ENCODE measurements at places on chromosomes 6 and 20.

- no peak for DNase-seq
These were observed 9.1 kb downstream of the C6orf52 start for GRCh38 chr6:10685092-10685915.

DNA sequence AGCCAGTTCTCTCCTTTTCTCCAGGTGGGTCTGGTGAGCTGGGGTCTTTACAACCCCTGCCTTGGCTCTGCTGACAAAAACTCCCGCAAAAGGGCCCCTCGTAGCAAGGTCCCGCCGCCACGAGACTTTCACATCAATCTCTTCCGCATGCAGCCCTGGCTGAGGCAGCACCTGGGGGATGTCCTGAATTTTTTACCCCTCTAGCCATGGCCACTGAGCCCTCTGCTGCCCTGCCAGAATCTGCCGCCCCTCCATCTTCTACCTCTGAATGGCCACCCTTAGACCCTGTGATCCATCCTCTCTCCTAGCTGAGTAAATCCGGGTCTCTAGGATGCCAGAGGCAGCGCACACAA, 765 bp upstream of the CFB start:
- DNase-seq = no peak

DNA sequence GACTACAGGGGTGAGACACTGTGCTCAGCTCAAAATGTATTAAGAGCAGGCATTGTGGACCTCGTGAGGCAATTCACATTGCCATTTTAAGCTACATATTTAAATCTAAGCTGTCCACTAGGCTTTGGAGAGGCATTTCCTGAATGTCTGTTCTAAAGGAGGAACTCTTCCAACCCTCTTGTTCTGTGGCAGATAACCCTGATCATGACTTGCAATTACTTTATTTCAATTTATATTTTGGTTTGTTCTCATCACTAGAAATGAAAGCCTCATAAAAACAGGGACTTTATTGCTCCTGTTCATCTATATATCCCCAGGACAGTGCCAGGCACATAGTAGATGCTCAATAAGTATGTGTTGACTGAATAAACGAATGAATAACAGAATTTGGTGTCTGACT, 84.0 kb upstream of the SALL4 start:
- no peak for DNase-seq

- DNase-seq = no peak
These were observed 124.0 kb downstream of the ZFAND3 start for GRCh38 chr6:37943436-37944058.

DNA sequence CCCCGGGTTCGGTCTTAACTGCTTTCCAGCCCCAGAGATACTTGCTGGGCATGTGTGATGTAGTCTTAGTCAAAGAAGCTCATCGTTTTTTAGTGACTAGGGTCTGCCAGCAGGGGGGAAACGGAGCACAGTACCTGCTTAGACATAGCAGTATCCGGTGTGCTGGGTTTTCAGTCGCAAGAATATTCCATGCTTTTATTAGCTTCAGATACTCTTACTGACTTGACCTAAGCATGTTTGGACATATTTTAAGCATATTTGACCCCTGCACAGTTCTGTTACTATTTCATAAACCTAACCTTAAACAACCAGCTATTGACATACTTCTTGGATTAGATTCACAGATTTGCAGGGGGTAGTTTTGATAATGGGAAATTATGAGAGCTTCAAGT, 3.0 kb downstream of the E2F3 start:
- peak; percentile 75 for DNase-seq

DNA sequence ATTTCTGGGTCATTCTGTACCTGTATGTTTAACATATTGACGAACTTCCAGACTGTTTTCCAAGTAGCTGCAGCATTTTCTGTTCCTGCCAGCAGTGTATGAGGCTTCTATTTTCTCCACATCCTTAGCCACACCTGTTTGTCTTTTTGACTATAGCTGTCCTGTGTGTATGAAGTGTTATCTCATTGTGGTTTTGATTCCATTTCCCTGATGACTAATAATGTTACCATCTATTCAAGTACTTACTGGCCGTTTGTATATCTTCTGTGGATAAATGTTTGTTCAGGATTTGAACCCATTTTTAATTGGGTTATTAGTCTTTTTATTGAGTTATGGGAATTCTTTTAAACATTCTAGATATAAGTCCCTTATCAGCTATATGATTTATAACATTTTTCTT, 95.2 kb downstream of the JAG1 start:
- no peak for DNase-seq

DNA sequence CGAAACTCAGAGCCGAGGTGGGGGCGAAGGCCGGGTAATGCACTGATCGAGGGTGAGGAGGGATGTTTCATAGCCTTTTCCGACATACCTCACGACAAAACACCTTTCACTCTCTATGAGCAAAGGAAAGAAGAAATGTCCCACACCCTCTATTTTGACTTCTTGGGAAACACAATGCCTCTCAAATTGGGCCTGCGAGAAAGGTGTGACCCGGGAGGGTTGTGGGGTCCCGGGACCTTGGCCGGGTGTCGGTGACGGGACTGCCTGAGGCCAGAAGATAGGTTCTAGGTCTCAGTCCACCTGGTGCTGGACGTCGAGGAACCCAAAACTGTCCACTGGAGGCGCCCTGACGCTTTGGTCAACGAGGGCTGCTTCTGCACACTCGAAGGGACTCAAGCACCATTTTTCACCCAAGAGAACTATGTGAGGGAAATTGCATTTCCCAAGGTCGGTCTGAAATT, 41.1 kb upstream of the OSTM1 start:
- peak; percentile 24 for DNase-seq

- DNase-seq = no peak
These were observed 19.4 kb downstream of the PKIG start for GRCh38 chr20:44601801-44602204.

DNA sequence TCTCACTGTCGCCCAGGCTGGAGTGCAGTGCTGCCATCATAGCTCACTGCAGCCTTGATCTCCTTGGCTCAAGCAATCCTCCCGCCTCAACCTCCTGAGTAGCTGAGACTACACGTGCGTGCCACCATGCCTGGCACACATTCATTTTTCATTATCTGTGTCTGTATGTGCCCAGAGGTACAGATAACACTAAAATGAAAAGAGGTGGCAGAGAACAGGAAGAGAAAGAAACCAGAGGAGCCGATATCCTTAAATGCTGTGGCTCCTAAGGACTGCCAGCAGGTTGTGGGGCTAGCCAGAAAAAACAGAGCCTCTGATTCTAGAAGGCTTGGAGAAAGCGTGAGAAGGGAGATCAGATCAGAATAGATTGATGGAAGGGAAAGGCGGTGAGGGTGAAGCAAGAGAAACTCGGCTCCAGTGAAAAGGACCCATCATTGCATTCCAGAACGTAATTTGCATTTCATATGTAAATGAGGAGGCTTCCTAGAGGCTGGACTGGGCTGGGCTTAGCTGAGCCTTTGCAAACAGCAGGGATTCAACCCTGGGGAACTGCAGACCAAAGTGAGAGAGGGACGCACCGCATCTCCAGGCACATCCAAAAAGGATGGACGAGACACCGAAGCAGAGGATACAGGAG, 64.2 kb downstream of the GCNT2 start:
- no peak for DNase-seq

DNA sequence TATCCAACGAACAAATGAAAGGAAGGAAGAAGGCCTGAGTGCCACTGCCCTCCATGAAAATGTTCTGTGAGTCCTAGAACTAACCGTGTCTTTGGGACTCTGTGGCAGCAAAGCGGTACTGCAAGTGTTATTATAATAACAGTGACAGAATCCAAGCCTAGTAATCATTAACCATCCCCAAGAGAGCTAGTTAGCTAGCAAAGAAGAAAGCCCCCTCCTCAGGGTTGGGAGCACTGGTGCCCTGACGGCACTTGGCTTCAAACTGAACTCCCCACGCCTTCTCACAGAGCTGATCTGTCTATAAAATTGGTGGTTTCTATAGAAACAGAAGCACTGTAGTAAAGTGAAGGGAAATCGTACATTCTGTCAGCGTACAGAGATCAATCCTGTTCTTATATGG, 239.8 kb downstream of the PTPRT start:
- no peak for DNase-seq

- DNase-seq = no peak
These were observed 317.5 kb upstream of the MOCS1 start for GRCh38 chr6:40251637-40252300.

- DNase-seq = no peak
These were observed 903 bp downstream of the CNKSR3 start for GRCh38 chr6:154509421-154510143.

DNA sequence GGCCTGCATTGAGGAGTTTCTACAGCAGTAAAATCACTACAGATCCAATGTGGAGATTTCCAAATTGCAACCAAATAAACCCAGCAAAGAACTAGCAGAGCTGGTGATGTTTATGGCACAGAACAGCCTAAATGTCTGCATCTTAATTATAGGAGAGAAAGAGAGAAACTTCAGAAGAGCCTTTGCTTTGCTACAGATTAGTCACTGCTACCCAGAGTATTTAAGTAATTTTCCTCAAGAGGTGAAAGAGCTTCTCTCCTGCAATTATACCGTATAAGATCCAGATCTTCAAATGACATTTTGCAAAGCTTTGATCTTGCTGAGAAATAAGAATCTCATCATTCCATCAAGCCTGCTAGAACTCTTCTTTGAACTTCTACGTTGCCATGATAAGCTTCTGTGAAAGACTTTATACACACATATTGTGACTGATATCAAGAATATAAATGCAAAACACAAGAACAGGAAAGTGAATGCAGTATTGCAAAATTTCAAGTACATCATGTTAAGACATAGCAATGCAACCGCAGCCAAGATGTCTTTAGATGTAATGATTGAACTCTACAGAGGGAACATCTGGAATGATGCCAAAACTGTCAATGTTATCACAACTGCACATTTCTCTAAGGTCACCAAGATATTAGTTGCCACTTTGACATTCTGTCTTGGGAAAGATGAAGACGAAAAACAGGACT, 48.0 kb downstream of the MKKS start:
- no peak for DNase-seq

DNA sequence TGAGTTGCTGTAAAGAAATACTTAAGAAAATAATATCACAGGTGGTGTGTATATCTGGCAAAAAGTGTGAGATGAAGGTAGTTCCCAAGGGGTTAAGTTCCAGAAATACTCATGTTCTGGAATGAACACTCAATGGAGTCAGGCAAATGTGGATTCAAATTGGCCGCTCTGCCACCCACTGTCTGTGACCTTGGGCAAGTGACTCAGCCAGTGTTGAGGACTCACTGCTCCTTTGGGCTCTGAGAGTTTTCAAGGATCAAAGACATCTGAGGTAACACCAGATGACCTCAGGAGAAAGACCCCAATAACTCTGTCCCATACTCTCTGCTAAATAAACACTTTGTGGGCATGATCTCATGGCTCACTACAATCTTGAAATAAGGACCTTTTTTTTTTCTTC, 59.2 kb upstream of the EYA2 start:
- no peak for DNase-seq

- DNase-seq = no peak
These were observed 359.0 kb downstream of the BCKDHB start for GRCh38 chr6:80465513-80465912.

GRCh38 chr6:139905404-139906052, 531.1 kb upstream of the CITED2 start:
- DNase-seq = no peak

DNA sequence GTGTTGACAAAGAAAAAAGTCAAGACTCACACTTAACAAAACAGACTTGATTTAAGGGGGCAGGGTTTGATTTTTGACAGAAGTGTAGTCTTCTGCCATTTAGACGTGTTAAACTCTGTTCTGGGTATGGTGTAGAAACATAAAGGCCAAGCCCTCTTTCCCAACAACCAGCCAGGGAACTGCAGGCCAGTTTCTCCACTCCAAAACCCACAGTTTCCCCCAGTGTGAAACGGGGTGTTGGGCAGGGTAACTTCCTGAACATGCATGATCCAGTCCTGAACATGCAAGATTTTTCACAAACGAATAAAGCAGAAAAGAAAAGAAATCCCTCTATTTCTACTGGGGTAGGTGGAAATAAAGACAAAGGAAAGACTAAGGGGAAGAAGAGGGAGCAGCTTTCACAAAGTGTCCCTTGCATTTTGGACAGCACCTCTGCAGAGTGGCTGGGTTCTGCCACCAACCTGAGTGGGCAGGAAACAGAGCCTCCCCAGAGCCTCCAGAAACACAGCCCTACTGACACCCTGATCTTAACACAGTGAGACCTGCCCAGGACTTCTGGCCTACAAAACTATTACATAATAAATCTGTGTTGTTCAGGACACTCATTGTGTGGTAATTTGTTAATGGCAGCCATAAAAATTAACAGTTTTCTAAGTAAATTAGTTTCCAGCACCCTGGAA, 7.5 kb downstream of the APMAP start:
- DNase-seq = no peak

DNA sequence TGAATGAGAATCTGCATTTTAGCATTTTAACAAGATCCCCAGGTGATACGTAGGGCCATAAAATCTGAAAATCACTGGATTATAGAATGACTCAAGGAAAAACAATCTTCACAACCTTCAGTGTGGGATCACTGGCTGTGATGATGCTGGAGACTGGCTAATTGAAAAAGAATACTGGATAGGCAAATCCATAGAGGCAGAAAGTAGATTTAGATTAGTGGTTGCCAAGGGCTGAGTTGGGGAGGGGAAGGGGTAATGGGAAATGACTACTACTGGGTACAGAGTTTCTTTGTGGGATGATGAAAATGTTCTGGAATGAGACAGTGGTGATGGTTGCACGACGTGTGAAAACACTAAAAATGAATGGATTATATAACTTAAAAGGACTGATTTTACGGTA, 84.1 kb downstream of the CDK19 start:
- DNase-seq = no peak

GRCh38 chr6:150813993-150814359, 51.5 kb upstream of the MTHFD1L start:
- no peak for DNase-seq

DNA sequence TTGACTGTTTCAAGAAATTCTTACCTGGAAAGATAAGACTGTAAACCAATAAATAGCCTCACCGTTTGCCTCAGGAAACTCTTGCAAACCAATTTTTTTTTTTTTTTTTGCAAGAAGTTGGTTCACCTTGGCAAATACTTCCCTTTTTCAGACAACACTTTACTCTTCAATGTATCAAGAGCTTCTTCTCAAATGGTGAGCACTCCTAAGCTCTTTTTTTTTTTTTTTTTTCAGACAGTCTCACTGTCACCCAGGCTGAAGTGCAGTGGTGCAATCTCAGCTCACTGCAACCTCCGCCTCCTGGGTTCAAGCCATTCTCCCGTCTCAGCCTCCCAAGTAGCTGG, 22.7 kb upstream of the SNTA1 start:
- DNase-seq = no peak

GRCh38 chr6:165755583-165755982, 92.5 kb upstream of the PDE10A start:
- DNase-seq = no peak
